ENCODE measurements at places on chromosomes 7 and 10. TPM values are rescaled to one million over a fixed set of nuclear protein-coding genes. Genes with fewer than 3 reads are reported as not detected.

The PNLIPRP3 gene
- total RNA-seq: not detected

The LRRC18 gene
- total RNA-seq: not detected

The TRUB1 gene
- 14.6 TPM for total RNA-seq

The VSTM2A gene
- total RNA-seq: not detected

The MCU gene
- 32.5 TPM for total RNA-seq

The TRIL gene
- not detected for total RNA-seq

The SLC26A5 gene
- total RNA-seq: not detected

The PAPOLB gene
- not detected for total RNA-seq

The LOXL4 gene
- 1.4 TPM for total RNA-seq

The TMEM196 gene
- not detected for total RNA-seq

The SFTPA1 gene
- total RNA-seq: not detected

The EXOC4 gene
- 19.7 TPM for total RNA-seq

The SHLD2 gene
- 26.1 TPM for total RNA-seq

The CUBN gene
- total RNA-seq: not detected

The NUTM2A gene
- total RNA-seq: not detected

All from A549 treated with GW870086 at 1 μM for 4 hours (cell line).